DMS79 (cell line): ENCODE measurements at places on chromosomes 12 and 14.

DNA sequence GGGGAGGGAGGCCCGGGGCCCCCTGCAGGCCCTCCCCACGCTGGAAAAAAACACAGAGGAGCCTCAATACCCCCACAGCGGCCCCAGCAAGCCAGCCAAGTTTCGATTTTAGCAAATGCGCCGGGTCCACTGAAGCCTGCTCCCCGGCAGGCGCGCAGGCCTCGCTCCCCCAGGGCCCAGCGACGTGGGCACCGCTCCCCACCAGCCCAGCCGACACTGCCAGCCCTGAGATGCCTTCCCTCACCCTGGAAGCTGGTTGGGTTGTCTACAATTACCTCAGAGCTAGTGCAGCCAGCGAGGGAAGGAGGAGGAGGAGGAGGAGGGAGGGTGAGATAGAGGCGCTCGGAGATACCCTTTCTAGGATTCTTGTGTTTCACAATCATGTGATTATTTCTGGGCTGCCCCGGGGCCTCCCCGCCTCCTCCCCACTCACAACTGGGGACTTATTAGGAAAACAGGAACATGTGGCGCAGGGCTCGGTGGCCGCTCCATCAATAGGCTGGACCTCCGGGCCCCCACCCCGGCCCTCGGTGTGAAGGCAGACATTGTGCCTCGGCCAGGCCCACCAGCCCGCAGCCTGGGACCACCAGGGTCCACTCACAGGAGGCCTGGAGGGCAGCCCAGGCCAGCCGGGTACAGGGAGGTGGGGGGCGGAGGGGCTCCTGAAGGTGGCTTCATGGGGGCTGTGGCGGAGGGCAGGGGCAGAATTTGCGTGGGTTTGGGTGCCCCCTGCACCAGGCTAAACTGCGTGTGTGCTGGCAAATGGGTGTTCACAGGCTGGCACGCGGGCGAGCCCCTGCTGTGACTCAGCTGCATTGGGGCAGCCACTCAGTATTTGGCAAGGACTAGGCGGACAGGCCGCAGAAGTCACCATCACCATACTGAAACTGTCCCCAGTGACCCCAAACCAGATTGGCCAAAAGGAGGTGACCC, 109.9 kb downstream of the NCOR2 start:
- no peak for DNase-seq

GRCh38 chr12:13981296-13981962, at the start of gene GRIN2B:
Gene GRIN2B (minus strand): TSS chr12:13981602. CDS start chr12:13866208, 115,394 bp downstream.
- DNase-seq = no peak

- no peak for DNase-seq
These were observed 52.8 kb downstream of the HMGA2 start for GRCh38 chr12:65876898-65877721.

DNA sequence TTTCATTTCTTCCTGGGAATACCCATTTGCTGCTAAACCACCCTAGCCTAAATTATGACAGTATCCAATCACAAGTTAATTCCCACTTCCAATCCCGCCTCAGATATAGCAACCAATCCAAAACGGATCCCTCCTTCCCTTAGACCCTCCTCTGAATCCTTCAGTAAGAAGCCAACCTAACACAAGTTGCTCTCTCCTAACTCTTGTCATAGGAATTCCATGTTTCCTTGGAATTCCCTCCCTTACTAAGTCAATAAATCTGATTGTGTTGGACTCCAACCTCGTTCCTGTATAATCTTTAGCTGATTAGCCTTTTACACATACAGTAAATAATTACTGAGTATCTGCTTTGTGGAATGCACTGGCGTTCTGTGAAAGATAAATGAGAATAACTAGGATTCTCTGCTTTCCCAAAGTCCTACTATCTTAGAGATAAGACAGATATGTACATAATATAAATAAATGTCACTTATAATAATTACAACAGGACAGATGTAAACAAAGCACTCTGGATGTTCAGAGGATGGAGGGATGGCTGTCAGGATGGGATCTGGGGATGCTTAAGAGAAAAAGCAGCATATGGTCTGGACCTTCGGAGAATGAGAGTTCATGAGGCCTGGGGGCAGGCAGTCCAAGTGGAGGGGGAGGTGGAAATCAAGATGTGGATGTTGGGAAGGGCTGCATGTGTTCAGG, 185.8 kb upstream of the SOX5 start:
- no peak for DNase-seq

- DNase-seq = no peak
These were observed 438.3 kb downstream of the SLC16A7 start for GRCh38 chr12:60034147-60034546.

GRCh38 chr14:51582437-51582836, 69.3 kb upstream of the FRMD6 start:
- DNase-seq = no peak

- DNase-seq = no peak
These were observed 32.6 kb downstream of the RESF1 start for GRCh38 chr12:31991815-31992214.

DNA sequence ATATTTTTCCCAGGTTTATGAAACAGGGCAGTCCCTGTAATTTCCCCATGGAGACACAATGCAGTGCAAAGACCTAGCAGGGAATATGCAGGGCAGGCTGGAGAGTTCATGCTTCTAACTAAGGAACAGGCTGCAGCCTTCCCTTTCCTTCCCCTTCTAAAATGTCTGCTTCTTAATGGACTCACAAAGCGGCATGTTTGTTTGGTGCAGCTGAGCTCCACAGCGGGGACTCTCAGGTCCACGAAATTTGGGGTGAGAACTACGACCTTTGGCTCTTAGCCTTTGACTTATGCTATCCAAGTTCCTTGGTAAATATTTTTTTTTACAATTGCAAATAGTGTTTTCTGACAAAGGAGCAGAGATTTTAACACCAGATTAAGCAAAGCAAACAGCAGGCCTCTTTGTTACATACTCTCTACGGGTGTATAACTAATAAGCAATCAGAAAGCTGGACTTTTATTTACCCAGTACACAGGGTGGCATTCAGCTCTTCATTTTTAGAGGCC, 323.6 kb downstream of the ZFP36L1 start:
- DNase-seq = no peak

DNA sequence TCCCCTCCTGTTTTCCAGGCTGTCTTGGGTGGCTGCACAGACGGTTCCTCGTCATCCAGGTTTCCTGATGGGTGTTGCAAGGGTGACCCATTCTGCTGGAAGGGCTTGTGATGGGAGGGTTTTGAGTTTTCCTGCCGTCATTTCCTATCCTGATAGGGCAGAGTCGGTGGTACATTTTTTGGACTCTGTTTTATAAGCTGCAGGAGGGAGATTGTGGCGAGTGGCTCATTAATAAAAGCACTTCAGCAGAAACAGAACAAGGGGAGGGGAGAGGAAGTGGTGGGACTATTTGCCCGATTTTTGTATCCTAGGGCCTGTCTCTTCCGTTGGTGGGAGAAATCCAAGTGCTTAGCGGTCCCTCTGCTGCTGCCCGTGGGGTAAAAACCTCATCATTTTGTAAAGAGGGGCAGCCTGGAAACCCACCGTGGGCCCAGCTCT, 40.0 kb downstream of the TSPAN9 start:
- DNase-seq = no peak

GRCh38 chr14:61351477-61351876, 30.1 kb downstream of the PRKCH start:
- no peak for DNase-seq

GRCh38 chr12:66258011-66258410, 44.3 kb upstream of the HELB start:
- no peak for DNase-seq

DNA sequence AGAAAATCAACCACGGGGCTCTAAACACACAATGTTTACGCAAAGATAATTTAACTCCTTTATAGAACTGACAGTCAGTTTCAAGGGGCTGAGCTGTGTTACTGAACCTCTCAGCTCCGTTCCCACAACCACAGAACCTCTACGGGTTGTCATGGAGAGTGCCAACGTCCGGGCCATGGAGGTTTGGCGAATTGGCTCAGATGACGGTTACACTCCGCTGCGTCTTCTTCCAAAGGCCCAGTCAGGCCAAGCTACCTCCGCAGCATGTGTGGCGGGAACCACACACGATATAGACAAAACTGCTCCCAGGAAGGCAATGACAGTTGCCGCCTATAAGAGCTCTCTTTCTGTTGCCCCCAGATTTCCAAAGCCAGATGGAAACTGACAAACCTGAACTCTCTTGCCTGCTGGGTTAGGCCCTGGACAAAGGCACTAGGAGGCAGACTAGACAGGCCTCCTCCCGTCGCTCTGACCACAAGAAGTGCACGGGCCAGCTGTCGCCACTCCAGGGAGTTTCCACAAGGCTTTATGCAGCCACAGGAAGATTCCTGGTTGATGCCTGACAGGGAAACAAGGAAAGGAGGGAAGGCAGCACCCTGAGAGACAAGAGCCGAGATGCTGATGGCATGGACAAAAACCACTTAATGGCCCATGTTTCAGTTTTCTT, 30.3 kb downstream of the CCDC88C start:
- peak; percentile 91 for DNase-seq

DNA sequence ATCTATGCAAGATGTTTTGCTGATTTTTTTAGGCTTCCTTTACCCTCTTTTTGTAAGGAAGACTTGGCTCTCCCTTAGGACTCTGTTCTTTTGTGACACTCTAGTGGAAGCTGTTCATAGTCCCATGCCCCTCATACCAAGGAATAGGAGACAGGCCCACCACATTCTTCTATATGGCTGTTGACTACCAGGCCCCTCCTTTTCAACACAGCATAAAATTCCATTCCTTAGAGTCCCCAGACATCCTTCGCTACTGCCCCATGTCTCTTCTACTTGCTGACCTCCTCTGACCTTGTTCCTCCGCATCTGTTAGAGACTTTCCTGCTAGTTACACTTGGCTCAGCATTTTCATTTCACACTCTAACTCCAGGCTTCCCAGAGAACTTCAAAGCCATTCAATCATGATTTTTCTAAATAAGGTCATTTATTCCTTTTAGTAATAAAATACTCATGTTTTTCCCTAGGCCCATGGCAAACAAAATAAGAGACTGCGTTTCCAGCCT, 9.7 kb downstream of the PIK3C2G start:
- DNase-seq = no peak

DNA sequence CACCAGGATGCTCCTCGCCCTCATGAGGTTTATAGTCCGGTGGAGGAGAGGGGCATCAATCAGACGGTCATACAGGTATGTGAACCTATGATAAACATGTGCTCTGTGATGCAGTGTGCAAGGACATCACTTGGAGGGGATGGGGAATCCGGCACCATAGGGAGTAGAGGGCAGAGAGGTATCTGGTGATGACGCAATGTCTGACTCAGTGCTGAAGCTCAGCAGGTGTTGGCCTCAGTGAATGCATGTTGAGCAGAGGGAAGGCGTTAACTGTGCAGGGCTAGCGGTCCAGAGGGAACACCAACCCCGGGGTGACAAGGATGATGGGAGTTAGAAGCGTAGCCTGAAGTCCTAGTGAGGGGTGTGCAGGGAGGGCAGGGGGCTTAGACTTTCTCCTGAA, 200.9 kb downstream of the TMEM132C start:
- no peak for DNase-seq

- DNase-seq = no peak
These were observed 329.8 kb downstream of the MED13L start for GRCh38 chr12:115947696-115948062.

GRCh38 chr14:97058074-97058467, 260.9 kb downstream of the VRK1 start:
- DNase-seq = no peak

DNA sequence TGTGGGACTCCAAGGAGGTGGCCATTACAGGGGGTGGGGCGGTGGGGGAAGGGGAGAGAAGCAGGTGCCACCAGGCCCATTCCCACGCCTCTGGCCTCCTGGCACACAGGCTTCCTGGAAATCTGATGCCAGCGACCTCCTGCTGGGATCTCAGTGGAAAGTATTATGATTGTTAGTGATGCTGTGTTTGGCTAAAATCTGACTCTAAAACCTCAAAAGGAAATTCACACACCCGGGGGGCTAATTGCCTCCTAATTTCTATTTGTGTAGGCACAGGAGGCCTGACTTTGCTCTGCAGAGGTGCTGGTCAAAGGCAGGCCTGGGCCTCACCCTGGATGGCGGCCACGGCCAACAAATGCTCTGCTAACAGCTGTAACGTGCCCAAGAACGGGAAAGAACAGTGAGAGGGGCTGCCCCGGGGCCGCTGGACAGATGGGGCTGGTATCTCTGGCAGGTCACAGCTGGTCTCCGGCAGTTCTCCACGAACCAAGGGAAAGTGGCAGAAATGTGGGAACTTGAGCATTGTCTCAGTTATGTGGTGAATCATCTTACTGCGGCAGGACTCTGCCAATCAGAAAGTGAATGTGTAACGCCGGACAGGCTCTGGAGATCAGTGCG, 14.3 kb downstream of the FAM181A start:
- peak; percentile 90 for DNase-seq

DNA sequence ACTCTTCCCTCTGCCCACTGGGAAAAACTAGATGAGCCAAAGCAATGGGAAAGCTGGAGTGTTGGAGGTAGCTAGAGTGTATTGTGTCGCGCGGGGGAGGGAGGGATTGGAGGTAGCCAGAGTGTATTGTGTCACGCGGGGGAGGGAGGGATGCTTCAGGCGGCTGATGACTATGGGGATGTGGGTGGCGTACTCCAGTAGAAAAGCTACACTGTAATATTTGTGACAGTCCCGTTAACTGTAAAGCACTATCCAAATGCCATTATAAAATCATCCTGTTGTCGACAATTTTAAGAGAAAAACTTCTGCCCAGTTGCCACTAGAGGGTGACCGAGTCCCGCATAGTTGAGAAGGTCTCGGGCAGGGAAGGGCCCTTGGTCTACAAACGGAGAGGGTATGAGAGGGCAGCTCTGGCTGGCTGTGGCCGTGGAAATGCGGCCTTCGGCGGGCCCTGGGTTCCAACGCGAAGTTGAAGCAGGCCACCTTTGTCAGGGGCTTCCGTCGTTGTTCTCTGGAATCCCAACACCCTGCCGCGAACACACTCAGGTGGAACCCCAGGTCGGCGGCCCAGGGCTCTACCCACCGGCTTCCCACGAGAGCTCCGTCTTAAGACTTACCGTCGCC, 15.1 kb upstream of the PLEK2 start:
- peak; percentile 84 for DNase-seq

DNA sequence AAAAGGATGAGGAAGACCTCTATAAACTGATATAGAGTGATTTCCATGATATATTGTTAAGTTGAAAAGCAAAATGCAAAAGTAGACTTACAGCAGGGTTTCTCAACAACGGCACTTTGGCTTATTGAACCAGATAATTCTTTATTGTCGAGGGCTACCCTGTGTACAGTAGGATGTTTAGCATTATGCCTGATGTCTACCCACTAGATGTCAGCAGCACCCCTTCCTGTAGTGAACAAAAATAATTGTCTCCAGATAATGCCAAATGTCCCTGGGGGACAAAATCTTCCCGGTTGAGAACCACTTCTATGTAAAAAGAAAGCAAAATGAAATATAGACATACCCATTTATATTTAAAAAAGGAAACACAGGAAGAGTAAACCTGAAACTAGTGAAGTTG, 32.4 kb downstream of the ABCD2 start:
- no peak for DNase-seq

DNA sequence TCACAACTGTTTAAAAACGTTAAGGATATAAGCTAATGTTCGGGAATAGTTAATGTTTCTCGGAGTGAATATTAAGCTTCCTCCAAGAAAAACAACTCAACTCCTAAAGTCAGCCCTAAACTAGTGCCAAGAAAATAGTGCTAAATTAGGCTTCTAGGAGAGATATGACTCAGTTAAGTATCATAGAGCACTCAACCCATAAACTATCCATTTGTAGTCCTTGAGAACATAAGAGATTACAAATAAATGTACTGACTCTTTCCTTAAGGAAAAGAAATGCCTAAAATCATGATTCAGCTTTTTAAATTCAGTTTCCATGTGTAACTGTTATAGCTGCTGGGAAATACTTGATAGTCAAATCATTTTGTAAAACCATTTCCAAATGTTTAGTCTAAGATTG, 117.1 kb downstream of the HMGA2 start:
- DNase-seq = no peak

GRCh38 chr12:82504409-82504808, 146.1 kb downstream of the METTL25 start:
- DNase-seq = no peak

GRCh38 chr12:48883305-48884161, 17.9 kb upstream of the RND1 start:
- no peak for DNase-seq
